ENCODE measurements at places on chromosomes 3 and 15.

DNA sequence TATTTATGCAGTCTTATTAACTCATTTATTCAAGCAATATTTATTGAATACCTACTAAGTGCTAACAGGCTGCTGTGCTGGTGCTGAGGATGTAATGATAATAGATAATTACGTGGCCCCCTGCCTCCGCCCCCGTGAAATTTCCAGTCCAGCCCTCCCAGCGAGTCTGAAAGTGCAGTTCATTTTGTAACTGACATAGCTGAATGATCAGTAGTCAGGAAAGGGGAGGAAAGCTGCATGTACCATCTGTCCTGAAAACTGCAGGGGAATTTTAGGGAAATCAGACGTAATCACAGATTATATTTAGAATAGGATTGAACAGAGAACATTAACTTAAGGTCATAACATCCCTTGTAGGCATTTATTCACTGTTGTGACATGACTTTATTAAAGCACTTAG lies 736.8 kb downstream of the MCTP2 start:
- no peaks in the 10 kb centered on the region for H3K27me3 ChIP-seq
- H3K4me1 ChIP-seq = no peaks in the 10 kb centered on the region
- no peak overlapping the region for H3K27ac ChIP-seq

- no peaks in the 10 kb centered on the region for H3K4me1 ChIP-seq
- no peaks in the 10 kb centered on the region for H3K27me3 ChIP-seq
- H3K36me3 ChIP-seq = no peaks in the 10 kb centered on the region
- no peak overlapping the region for H3K4me3 ChIP-seq
Observed at GRCh38 chr3:87082796-87083440, 92.0 kb upstream of the VGLL3 start.

- no peaks in the 10 kb centered on the region for H3K4me1 ChIP-seq
- H3K27me3 ChIP-seq = no peaks in the 10 kb centered on the region
- no peak overlapping the region for H3K4me3 ChIP-seq
- no peak for DNase-seq
Observed at GRCh38 chr3:123467046-123467445, 18.2 kb upstream of the ADCY5 start.

- H3K27me3 ChIP-seq = no peaks in the 10 kb centered on the region
- no peak overlapping the region for H3K27ac ChIP-seq
- H3K4me3 ChIP-seq = no peak overlapping the region
Observed at GRCh38 chr3:176167272-176167671, 1030.0 kb downstream of the TBL1XR1 start.

GRCh38 chr3:172259726-172260248 lies 188.5 kb downstream of the GHSR start:
- no peaks in the 10 kb centered on the region for H3K36me3 ChIP-seq
- H3K4me1 ChIP-seq = peaks cover 4% of the 10 kb centered on the region
- no peak overlapping the region for H3K4me3 ChIP-seq
- no peak overlapping the region for H3K27ac ChIP-seq
- H3K27me3 ChIP-seq = no peaks in the 10 kb centered on the region

GRCh38 chr3:45964139-45964538 lies 20.9 kb downstream of the CXCR6 start:
- no peaks in the 10 kb centered on the region for H3K27me3 ChIP-seq
- no peak for DNase-seq
- H3K4me1 ChIP-seq = no peaks in the 10 kb centered on the region
- no peak overlapping the region for H3K4me3 ChIP-seq
- H3K36me3 ChIP-seq = peaks cover 89% of the 10 kb centered on the region

DNA sequence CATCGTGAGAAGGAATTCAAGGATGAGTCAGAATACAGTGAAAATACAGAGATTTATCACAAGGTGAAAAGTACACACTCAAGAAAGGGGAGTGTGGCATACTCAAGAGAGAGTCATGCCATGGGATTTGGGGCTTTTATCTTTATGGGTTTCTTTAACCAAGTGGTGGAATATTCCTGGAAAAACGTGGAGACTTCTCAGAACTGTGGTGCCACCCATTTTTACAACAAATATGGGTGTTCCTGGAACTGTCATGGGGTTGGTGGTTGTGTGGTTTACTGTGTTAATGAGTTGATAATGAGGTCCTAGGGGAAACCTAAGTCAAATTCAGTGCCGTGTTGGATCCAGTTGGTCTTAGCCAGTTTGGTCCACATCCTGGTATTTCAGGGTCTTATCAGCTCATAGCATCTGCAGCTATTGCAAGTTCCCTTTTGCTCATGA lies 497.2 kb downstream of the GABRG3 start:
- no peak overlapping the region for H3K4me3 ChIP-seq
- H3K27me3 ChIP-seq = no peaks in the 10 kb centered on the region
- no peak for DNase-seq
- H3K36me3 ChIP-seq = no peaks in the 10 kb centered on the region

DNA sequence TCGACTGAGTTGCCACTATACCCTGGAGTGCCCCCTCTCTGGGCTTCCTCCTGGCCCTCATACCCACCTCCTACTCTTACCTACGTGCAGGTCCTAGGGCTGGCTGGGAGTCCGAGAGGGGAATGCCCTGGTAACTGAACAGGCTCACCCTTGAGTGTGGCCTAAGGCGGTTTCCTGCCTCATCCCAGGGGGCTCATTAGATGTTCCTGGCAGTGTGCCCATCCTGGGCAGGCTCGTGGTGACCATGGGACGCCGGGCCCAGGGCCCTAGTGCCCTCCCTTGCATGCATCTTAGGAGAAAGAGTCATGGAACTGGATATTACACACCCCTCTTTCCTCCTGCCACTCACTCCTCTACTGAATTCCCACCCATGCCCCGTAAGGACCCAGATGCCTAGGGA lies 2.8 kb downstream of the SEMA4B start:
- no peak overlapping the region for H3K4me3 ChIP-seq
- no peaks in the 10 kb centered on the region for H3K27me3 ChIP-seq
- peaks cover 6% of the 10 kb centered on the region for H3K36me3 ChIP-seq
- H3K4me1 ChIP-seq = peaks cover 6% of the 10 kb centered on the region
- DNase-seq = no peak

- no peaks in the 10 kb centered on the region for H3K36me3 ChIP-seq
- DNase-seq = no peak
- no peak overlapping the region for H3K4me3 ChIP-seq
Observed at GRCh38 chr15:84903751-84904150, 19.3 kb downstream of the SLC28A1 start.

- no peak for DNase-seq
- no peaks in the 10 kb centered on the region for H3K36me3 ChIP-seq
- H3K27me3 ChIP-seq = peaks cover 17% of the 10 kb centered on the region
- no peaks in the 10 kb centered on the region for H3K4me1 ChIP-seq
- H3K27ac ChIP-seq = no peak overlapping the region
- H3K4me3 ChIP-seq = peak overlapping the region; percentile 78
Observed at GRCh38 chr15:80250614-80251427, 1.2 kb downstream of the CTXND1 start.

DNA sequence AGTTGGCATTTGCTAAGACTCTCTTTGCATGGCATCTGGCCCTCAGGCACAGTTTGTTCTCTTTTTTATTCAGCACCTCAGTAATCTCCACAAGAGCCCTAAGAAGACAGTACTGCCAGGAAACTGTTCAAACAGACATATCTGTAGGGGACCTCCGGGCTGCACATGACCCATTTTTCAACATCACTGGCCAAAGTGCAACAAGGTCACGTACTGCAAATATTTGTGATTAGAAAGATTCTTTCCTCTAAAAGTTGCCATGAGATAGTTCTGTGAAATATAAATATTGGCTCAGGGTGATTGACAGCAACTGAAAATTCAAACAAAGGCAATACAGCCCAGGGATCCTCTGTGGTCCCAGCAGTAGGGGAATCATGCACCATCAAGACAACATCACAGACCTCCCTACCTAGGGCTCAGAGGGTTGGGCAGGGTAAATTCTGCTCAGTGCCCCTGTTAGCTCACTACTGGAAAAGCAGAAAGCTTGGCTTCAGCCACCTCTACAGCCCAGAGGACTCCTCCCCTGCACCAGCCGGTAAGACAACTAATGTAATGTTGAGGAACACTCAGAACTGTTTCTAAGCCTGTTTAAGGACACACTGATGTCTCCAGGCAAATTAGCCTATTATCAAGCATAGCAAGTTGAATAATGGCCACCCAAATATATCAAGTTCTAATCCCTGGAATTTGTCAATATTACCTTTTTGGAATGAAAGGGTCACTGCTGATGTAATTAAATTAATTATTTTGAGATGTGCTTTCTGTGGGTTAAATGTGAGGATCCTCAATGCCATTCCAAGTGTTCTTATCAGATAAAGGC lies 117.4 kb upstream of the LPP start:
- DNase-seq = no peak
- no peaks in the 10 kb centered on the region for H3K4me1 ChIP-seq

- peak overlapping the region; percentile 67 for H3K4me3 ChIP-seq
- peaks cover 4% of the 10 kb centered on the region for H3K4me1 ChIP-seq
- H3K27ac ChIP-seq = no peak overlapping the region
- H3K36me3 ChIP-seq = no peaks in the 10 kb centered on the region
- H3K27me3 ChIP-seq = peaks cover 10% of the 10 kb centered on the region
Observed at GRCh38 chr15:59995568-59996297, 8.4 kb upstream of the FOXB1 start.

GRCh38 chr15:25543196-25543595 lies 104.4 kb upstream of the UBE3A start:
- no peaks in the 10 kb centered on the region for H3K27me3 ChIP-seq
- H3K36me3 ChIP-seq = no peaks in the 10 kb centered on the region
- H3K27ac ChIP-seq = no peak overlapping the region
- H3K4me3 ChIP-seq = no peak overlapping the region
